ENCODE measurements at places on chromosomes 11 and 22.

DNA sequence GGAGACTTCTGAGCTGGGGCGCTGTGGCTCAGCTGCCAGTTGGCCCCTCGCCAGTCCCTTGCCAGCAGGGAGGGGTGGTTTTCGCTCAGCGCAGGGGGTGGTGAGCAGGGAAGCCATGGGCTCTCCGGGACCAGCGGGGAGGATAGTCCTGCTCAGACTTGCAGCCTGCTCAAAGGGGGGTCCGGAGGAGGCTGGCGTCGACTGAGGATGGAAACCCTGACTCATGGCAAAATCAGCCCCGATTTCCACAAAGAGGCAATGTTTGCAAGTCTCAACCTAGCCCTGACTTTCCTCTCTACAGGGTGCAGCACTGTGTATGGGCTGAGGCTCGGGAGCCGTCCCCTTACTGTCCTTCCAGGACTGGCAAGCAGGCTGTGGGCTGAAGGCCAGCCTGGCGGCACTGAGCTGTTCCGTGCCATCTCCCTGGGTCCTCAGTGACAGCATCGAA, 35.1 kb downstream of the FBLN1 start:
- DNase-seq, result no peak

GRCh38 chr11:94018721-94019120, 2.4 kb upstream of the HEPHL1 start:
- no peak for DNase-seq

DNA sequence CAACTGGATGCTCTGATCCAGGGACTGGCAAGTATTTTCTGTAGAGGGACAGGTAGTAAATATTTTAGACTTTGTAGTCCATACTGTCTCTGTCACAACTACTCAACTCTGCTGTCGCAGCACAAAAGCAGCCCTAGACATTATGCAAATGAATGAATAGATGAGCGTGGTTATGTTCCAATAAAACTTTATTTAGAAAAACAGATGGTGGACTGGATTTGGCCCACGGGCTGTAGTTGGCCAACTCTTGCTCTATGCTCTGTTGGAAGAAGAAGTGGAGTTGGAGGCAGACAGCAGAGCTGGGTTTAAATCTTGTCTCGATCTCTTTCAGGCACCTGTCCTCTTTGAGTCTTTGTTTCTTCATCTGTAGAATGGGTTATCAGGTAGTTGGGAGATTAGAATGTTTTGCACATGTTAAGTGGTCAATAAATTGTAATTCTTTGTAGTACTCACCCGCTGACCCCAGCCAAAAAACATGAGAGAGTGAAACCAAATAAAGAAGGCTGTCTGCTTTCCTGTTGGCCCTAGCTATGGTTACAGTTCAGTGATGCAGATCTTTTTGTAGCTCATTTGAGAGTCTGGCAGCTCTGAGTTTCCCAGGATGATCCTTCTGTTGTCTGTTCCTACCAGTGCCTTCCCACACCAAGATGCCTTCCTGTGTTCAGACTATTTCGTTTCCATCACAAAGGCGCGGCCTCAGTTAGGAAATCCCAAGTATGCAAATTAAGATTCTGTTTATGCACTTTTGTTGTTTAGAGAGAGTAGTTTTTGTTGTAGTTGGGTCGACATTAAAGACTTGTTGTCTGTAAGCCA, 198.1 kb upstream of the SEZ6L start:
- DNase-seq, result no peak

- DNase-seq, result peak; percentile 29
Measured at GRCh38 chr11:57340039-57340615, 2.0 kb downstream of the P2RX3 start.

DNA sequence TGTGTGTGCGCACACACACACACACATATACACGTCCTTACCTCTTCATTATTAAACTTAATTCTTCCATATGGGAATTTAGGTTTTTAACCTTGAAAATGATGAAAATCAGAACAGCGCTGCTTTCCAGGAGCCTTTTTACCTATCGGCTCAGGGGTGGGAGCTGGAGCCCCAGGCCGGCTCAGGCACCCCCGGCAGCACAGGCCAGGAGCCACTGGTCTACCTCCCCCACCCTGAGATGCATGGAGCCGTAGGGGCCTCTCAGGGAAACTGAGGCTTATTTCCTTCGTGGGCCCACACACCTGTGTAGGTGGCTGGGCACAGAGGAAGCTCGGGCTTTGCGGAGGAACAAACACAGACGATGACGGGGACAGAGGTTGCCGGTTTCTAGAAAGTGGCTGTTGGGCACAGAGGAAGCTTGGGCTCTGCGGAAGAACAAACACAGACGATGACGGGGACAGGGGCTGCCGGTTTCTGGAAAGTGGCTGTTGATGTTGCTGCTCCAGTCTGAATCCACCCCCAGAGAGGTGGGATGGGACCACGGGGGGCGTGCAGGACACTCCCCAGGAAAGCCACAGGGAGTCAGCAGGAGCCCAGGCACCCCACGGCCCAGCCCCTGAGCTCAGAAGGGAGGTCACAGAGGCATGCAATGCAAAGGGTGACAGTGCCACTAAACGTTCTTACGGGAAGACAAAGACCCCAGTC, 149.4 kb downstream of the BRD1 start:
- DNase-seq, result no peak

Measured in small intestine (tissue), 16 donors.